ENCODE measurements at places on chromosomes 7 and 10.

GRCh38 chr10:61752111-61753011 is 89.6 kb downstream of the CABCOCO1 start:
- no peak for DNase-seq

DNA sequence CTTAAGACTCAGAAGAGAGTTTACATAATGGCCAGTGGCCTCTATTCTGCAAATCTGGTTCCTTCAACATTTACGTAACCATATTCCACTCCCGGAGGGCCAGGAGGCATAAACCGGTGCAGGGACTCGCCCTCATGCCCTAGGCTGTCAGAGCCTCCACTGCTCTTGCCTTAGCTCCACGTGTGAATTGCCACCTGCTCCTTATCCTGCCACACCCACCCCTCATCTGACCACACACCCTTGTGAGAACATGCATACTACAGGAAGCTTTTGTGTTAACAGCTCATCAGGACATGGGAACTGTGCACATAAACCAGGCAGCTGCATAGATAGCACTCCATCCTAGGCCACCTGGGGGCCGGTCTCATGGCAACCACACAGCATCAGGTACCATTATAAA is 146.7 kb upstream of the PFKP start:
- no peak for DNase-seq

- DNase-seq, result peak; percentile 54
Observed at GRCh38 chr10:98055841-98056516, 25.6 kb upstream of the CRTAC1 start.

DNA sequence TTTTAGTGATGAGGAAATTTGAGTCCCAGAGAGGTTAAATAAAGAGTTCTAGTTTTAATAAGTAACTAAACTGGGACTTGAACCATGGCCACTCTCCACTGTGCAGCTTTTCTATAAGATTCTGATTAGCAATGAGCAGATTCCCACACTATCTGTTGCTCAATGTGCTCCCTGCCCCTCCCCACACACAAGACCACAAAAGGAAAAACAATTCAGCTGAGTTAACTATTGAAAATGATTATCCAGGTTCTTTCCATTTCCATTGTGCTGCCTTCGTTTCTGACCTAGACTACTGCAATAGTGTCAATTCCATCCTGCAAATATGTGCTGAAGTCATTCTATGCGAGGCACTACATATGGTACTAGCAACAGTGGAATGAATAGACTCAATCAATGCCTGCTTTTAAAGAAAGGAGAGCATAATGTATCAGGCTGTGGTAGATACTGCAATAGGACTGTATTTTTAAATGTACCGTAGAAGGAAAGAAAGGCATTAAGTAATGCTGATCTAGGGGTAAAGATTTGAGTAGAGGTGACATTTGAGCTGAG is 97.0 kb downstream of the SEMA3C start:
- DNase-seq, result no peak

GRCh38 chr10:124288928-124289850 is 129.5 kb downstream of the OAT start:
- DNase-seq, result no peak

DNA sequence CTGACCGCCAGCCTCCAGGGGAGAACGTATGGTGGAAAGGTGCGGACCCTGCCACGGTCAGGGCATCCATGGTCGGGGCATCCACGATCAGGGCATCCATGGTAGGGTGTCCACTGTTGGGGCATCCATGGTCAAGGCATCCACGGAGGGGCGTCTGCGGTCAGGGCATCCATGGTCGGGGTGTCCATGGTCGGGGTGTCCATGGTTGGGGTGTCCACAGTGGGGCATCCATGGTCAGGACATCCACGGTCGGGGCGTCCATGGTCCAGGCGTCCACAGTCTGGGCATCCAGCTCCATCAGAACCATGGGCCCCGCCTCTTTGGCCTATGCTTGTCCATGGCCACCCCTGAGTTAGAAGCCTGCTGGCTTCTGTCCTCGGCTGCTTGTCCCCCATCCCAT is 148.1 kb downstream of the ADARB2 start:
- no peak for DNase-seq

DNA sequence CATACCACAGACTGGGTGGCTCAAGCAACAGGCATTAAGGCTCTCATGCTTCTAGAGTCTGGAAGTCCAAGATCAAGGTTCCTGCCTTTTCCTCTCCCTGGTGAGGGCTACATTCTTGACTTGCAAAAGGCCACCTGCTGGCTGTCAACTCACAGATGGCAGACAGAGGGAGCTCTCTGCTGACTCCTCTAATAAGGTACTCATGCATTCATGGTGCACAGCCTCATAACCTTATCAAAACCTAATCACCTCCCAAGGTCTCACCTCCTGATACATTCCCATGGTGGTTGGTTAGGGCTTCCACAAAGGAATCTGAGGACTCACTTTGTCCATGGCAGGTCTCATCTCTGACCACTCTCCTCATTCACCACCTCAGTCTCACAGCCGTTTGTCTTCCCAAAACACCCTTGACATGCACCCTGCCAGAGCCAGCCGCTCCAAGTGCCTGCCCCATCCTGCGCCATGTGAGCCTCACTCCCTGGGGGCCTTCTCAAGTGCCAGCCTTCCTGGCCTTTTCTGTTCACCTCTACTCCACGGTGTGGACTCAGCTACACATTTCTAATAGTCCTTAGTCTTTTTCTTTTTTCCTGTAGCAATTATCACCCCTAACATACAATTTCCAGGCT is 400.3 kb upstream of the ADARB2 start:
- no peak for DNase-seq

- peak; percentile 27 for DNase-seq
Observed at GRCh38 chr7:129989466-129989865, 36.7 kb upstream of the UBE2H start.

GRCh38 chr10:35650894-35651293 is 8.8 kb upstream of the FZD8 start:
- no peak for DNase-seq

Data from activated naive CD4-positive, alpha-beta T cell treated with anti-CD3 and anti-CD28 coated beads, Interleukin-2, amount 10 ng/mL, durations not matched to agents 7 days and 5 days (primary cell).